NB4 (cell line): ENCODE measurements at places on chromosomes 7 and 10.
A peak's percentile ranks its signal among the peaks of the same experiment; 100 is the strongest.

- DNase-seq = no peak
Observed at GRCh38 chr7:144763291-144763690, 72.6 kb downstream of the TPK1 start.

DNA sequence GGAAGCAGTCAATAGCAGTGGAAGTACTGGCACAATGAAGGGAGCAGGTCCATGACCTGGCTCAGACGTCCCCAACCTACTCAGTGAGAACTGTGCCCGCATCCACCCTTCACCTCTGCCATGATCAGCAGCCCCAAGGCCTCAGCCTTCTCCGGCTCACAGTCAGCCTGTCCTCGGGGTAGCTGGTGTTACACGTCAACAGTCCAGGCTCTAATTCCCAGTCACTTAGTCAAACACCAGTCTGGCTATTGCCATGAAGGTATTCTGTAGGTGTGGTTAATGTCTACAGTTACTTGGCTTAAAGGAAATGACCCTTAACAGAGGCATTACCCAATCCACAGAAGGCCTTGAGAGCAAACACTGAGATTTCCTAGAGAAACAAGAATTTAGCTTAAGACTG, 49.1 kb downstream of the GRB10 start:
- no peak for DNase-seq

DNA sequence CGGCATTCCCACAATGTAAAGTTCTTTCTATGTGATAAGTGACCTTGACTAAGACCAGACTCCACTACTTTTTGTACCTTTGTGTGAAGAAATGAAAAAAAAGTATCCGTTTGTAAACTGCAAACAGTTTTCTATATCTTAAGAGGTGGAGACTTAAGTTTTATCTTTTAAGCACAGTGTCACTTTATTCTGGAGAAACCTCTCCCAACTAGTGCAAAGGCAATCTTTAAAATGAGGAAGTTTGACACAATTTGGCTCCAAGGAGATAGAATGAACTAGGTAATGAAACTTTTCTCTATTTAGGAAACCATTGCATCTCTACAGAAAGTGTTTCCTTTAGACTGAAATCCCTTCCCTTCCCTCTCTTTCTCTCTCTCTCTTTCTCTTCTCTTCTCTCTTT, 122.9 kb downstream of the SAMD9 start:
- DNase-seq = no peak

GRCh38 chr10:102431452-102432124, 786 bp downstream of the CUEDC2 start:
- DNase-seq = peak; percentile 65

- DNase-seq = no peak
Observed at GRCh38 chr10:80154626-80154977, 22.1 kb downstream of the PLAC9 start.

DNA sequence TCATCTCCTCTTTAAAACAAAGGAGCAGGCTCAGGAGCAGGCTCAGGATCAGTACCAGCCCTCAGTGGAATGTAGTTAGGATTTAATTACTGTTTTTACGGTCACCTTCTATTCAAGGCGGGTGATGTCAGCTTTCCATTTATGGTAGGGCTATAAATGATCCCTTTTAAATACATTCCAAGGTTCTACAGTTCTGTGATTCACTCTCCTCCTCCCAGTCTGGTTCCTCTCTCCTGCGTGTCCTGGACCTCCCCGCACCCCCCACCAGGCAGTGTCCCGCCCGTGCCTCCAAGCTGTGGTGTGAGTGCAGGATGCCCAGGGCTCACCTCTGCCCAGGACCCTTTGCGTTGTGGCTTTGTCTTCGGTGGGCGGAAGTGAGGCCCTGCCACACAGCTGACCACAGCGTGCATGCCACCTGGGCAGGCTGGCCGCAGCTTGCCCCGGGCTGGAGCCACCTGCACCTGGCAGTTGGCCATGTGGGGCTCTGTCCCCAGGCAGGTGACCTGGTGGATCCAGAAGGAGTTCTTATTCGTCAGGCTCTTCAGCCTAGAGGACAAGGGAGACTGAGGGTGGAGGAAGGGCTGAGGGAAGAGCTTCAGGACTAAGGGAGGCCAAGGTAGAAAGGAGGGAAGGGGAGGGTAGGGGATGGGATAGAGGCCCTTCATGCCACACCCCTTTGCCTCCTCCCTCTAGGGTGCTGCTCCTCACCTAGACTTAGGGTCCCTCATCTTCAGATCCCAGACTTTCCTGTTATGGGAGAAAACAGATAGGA, 9.1 kb downstream of the LOXL4 start:
- no peak for DNase-seq

GRCh38 chr7:84953234-84953633, 233.6 kb downstream of the SEMA3D start:
- DNase-seq = no peak

GRCh38 chr10:7117806-7118674, 292.8 kb downstream of the SFMBT2 start:
- no peak for DNase-seq

- DNase-seq = no peak
Observed at GRCh38 chr7:151936207-151936606, 20.0 kb upstream of the GALNTL5 start.

DNA sequence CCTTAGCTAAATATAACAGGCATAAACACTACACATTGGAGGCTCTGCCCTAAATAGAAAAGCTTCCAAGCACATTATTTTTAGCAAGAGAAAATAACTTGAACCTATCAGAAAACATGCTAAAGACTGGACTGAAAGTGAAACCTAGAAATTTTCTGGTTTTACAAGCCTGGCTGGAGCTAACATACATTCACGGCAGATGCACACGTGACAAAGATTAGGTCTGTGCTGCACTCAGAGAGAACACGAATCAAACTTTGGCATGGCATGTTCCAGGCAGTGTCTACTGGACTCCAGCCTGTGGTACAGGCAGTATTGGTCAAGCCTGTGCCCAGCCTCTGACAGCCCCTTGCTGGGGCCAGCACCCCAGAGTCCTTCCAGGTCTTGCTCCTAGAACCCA, 94.1 kb upstream of the PCBD1 start:
- DNase-seq = no peak

- DNase-seq = no peak
Observed at GRCh38 chr10:69223028-69223342, 2.9 kb downstream of the HKDC1 start.
